ENCODE measurements at places on chromosomes 6 and 20.
A peak's percentile ranks its signal among the peaks of the same experiment; 100 is the strongest.

DNA sequence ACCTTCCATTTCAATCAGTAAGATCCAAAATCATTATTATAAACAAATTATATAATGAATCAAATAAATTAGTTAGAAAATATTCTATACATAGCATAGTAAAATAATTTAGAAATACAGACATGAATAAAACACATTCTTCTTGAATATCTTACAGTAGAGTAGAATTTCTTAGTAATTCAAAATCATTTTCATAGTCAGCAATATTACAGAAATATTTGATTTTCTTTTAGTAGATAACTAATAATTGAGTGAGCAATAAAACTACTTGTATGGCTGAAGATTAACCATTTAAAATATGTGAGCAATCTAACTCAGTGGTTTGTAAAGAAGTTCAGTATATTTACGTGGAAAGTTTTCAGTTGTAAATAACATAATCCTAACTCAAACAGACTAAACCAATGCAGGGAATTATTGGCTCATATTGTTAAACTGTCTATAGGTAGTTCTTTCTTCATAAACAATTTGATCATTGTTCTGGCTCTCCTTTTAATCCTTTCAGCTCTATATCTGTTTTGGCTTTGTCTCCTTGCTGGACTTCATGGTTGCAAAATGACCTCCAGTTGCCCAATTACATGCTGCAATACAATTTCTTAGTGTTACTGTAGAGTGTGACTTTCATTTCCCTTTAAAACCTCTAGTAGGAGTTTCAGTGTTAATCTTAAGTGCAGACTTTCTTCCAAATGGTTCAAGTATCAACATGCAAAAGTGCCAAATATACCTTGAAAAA is 307.5 kb downstream of the EYS start:
- DNase-seq = no peak

- peak; percentile 84 for DNase-seq
Observed at GRCh38 chr6:140774080-140774505, 1358.6 kb upstream of the GJE1 start.

- DNase-seq = no peak
Observed at GRCh38 chr20:2883726-2884637, 10.7 kb downstream of the PTPRA start.

GRCh38 chr6:157665180-157665579 is 157.9 kb upstream of the SNX9 start:
- no peak for DNase-seq

GRCh38 chr6:166952121-166952520 is 4.2 kb downstream of the RNASET2 start:
- no peak for DNase-seq

DNA sequence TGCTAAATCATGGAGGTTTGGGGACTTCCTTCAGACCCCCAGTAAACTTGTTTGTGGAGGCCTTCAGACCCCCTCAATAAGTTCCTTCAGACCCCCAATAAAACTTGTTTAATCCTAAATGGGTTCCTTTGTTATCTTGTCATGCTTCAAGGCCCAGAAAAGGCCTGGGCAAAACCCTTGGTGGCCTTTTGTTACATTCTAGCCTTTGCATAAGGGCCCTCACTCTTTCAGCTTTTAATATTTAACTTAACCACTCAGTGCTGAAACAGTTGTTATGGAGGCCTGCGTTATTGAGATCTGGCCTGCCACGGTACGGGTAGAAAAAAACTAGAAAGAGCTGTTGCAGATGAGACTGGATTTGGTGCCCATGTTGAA is 4.3 kb upstream of the DYNLRB1 start:
- DNase-seq = no peak

- peak; percentile 7 for DNase-seq
Observed at GRCh38 chr20:26276554-26277210, 580.0 kb upstream of the ZNF337 start.

GRCh38 chr20:25136643-25137559 is 55.0 kb upstream of the VSX1 start:
- peak; percentile 87 for DNase-seq

GRCh38 chr6:53796451-53796780 is 1.6 kb downstream of the LRRC1 start:
- DNase-seq = no peak

DNA sequence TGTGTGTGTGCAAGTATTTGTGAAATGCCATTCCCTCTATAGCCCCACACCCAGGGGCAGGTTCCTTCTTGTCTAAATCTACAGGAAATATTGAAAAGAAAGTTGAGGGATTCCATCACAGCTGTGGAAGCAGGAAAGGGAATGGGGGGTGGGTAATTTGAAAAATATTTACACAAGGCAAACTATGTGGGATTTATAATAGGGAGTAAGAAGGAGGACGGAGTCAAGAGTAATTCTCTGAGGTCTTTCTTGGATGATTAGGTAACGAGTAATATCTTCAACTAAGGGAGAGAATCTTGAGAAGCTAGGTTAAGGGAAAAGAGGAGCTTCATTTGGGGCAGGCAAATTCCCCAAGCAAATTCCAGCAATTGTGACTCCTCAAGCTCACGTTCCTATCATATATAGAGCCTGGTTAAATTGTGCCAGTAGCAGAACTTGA is 113.5 kb upstream of the SGK1 start:
- DNase-seq = no peak

GRCh38 chr6:111858347-111858746 is 14.9 kb downstream of the FYN start:
- DNase-seq = no peak

- no peak for DNase-seq
Observed at GRCh38 chr6:91476000-91476399, 889.1 kb upstream of the MAP3K7 start.

- DNase-seq = no peak
Observed at GRCh38 chr6:50112981-50113857, 63.5 kb upstream of the DEFB112 start.

DNA sequence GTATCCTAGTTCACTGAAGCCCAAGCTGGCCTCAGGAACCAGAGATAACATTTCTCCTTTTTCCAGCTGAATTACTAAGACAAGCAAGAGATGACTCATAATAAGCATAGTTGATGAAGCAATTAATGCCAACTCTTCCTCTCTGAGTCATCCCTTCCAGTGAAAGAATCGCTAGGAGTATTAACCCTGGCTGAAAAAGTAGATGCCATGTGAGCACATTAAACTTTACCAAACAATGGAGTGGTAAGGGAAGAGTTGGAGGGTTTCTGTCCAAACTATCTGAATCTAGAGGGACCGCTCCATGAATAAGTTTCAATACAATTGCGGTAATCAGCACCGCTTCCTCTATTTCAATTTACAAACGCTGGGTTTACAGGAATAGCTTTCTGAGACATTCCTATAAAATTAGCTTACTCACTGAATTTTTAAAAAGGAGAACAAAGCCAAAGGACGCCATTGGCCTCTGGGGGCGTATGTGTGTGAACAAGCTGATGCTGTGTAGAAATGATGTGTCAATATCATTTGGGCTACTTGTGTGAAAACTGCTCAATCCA is 48.3 kb downstream of the ATXN1 start:
- DNase-seq = peak; percentile 93

GRCh38 chr20:11920083-11920482 is 2.4 kb downstream of the BTBD3 start:
- DNase-seq = no peak

DNA sequence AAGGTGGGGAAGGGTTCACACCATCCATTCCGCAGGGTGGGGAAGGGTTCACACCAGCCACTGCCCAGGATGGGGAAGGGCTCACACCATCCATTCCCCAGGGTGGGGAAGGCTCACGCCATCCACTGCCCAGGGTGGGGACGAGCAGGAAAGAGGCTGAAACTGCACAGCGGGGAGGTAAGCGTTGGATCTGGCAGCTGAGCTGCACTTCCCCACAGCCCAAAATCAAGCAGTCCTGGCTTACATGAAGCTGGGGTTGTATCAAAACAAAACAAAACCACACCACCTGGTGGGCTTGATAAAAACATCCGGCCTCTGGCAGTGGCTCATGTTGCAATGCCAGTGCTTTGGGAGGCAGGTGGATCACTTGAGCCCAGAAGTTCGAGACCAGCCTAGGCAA is 268.5 kb downstream of the TAF4 start:
- DNase-seq = no peak

DNA sequence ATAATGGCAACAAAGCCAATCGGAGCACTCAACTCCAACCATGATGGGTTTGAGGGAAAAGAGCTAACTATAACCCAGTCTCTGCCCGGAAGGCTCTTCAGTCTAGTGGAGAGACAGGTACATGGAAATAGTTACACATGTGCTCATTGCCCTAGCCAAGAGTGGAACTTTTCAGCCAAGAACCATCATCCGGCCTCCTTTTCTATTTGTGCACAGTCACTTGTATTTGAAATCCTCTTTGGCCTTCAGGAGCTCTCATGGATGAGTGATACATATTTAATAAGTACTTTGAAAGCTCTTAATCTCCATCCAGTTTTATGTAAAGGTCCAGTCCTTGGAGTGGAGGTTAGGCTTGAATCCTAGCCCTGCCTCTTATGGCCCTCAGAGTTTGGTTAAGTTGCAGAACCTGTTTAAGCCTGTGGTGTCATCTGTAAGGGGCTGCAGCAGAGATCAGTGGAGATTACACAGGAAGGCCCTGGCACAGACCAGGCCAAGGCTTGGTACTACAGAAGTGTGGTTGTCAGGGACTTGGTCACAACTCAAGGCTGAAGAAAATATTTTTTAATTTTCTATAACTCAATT is 72.3 kb upstream of the SMLR1 start:
- DNase-seq = no peak
